ENCODE measurements at places on chromosomes 5 and 9. TPM values are rescaled to one million over a fixed set of nuclear protein-coding genes. Genes with fewer than 3 reads are reported as not detected.

Gene ZNF366
- not detected for polyA plus RNA-seq

Gene MSMP
- polyA plus RNA-seq = not detected

Gene EFNA5
- 2.7 TPM for polyA plus RNA-seq

Gene VCAN
- 0.77 TPM for polyA plus RNA-seq

Gene ANXA2R
- polyA plus RNA-seq = 0.48 TPM

Gene ADCY2
- not detected for polyA plus RNA-seq

Gene GRM6
- not detected for polyA plus RNA-seq

Gene RAB3C
- polyA plus RNA-seq = not detected

Gene MSH3
- 4.1 TPM for polyA plus RNA-seq

Gene OR1J2
- not detected for polyA plus RNA-seq

Gene PROB1
- 1.6 TPM for polyA plus RNA-seq

Gene DENND4C
- 2.2 TPM for polyA plus RNA-seq

Gene FOXD4L4
- polyA plus RNA-seq = not detected

Gene GGTA1
- not detected for polyA plus RNA-seq

Gene SAPCD2
- polyA plus RNA-seq = 3.6 TPM

Gene PCDHA4
- polyA plus RNA-seq = not detected

Gene TRAF1
- polyA plus RNA-seq = 0.78 TPM

Gene PRR16
- polyA plus RNA-seq = not detected

Gene SPINK1
- polyA plus RNA-seq = 0.17 TPM

Gene CEL
- 0.44 TPM for polyA plus RNA-seq

Gene NUTM2G
- polyA plus RNA-seq = not detected

Gene OLFML2A
- 1.5 TPM for polyA plus RNA-seq

Gene EPB41L4A
- polyA plus RNA-seq = 2.6 TPM

Gene OR13C2
- not detected for polyA plus RNA-seq
